ENCODE measurements at places on chromosomes 7 and 10.

GRCh38 chr10:117609095-117609795 lies 66.7 kb downstream of the EMX2 start:
- DNase-seq: peak; percentile 27

GRCh38 chr10:87750001-87750671 lies 67.9 kb downstream of the ATAD1 start:
- no peak for DNase-seq

- DNase-seq: no peak
Observed at GRCh38 chr7:29019387-29019786, 61.3 kb upstream of the TRIL start.

DNA sequence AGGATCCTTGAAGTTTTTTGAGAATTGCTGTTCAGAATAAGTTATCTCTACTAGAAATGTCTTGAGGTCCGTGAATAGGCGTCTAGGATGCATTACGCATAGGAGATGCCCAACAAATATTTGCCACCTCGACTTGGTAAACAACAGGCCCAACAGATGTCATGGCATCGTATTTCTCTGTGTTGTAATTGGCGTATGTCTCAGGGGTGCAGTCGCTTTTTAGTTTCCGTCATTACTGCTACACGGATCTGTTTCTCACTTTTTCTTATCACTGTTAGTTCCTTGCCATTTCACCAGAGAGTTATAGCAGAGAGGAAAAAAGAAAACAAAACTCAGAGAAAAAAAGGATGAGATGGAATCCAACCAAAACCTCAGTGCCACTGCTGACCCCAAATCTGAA lies 73.0 kb upstream of the SFMBT2 start:
- DNase-seq: no peak

DNA sequence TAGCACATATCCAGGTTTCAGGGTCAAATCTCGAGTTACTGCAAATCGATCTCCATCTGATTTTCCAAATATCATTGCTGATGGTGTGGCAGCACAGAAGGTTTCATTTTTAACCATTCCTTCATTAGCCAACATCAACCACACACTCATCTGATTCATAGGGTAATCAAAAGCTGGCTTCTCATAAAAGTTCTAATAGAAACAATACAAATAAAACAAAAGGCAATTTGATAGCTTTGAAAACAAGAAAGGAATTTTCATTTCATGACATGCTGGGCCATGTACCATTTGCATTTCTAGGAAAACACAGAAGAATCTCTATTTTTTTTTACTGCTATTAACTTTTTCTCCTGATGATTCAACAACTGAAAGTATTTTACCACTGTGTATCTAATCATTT lies 147.7 kb upstream of the SLC26A5 start:
- no peak for DNase-seq

GRCh38 chr10:65798133-65798532 lies 1127.7 kb upstream of the LRRTM3 start:
- DNase-seq: no peak

DNA sequence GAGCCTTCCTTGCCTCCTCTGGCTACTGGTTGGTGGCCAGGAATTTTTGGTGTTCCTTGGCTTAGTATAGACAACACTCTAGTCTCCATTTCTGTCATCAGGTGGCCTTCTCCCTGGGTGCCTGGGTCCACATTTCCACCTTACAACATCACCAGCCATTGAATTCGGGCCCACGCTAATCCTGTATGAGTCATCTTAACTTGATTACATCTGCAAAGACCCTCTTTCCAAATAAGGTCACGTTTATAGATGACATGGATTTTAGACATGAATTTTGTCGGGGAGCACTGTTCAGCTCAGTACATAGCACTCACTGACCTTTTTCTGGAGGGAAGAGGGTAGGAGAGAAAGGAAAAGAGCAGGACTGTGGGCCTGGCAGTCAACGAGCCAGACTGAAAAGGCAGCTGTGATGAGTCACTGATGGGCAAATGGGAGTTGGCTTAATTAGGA lies 39.4 kb downstream of the MMRN2 start:
- no peak for DNase-seq

- no peak for DNase-seq
Observed at GRCh38 chr10:44033008-44033407, 351.9 kb downstream of the CXCL12 start.

DNA sequence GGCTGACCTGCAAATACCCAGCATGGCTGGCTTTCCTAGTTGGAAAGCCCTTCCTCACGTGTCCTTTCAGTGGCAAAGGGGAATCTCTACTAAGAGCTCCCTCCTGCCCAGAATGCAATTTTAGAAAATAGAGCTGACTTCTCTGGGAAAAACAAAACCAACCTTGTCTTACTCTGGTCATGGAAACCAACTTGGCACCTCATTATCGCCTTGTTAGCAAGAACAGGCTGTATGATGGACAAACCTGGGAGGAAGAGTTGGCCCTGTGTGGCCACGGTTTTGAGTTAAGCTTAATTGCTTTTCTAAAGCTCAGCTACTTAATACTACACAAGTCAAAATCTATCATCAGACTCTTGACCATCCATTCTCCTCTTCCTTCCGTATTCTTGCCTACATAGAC lies 94.1 kb upstream of the PDCD4 start:
- no peak for DNase-seq

GRCh38 chr7:47611045-47611511 lies 29.2 kb upstream of the TNS3 start:
- no peak for DNase-seq

- DNase-seq: no peak
Observed at GRCh38 chr10:97074256-97075145, 111.3 kb downstream of the SLIT1 start.

DNA sequence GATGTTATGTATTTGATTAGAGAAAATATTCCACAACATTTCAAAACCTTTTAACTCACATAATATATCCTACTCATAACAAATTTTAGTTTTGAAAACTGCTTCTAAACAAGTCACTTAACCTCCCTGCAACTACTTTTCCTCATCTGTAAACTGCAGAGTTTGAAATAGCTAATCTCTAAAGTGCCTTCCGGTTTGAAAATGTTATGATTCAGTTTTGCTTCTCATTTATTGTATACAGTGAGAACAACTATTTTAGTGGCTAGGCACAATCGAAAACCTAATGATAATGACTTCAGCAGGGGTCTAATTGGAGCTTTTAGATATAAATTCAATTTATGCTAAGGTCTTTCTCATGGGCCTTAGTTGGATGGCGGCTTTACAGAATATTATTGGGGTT lies 30.7 kb upstream of the TEX47 start:
- DNase-seq: no peak

DNA sequence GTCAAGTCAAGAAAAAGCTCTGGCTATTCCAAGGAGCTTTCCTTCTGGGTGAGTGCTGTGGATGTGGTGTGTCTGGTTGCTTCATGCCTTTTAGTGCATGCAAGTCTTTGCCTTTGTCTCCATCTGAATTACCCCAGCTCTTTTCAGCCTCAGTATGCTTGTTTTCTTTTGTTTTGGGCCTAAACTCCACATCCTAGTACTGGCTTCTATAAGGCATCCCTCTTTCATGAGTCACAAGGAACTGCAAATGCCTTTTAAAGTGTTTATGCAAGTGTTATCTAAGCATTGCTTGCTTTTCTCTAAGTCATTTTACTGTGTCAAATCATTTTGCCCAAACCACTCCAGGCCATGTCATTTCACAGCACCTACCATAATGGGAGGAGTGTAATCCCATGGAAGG lies 132.1 kb downstream of the PLCE1 start:
- DNase-seq: no peak

DNA sequence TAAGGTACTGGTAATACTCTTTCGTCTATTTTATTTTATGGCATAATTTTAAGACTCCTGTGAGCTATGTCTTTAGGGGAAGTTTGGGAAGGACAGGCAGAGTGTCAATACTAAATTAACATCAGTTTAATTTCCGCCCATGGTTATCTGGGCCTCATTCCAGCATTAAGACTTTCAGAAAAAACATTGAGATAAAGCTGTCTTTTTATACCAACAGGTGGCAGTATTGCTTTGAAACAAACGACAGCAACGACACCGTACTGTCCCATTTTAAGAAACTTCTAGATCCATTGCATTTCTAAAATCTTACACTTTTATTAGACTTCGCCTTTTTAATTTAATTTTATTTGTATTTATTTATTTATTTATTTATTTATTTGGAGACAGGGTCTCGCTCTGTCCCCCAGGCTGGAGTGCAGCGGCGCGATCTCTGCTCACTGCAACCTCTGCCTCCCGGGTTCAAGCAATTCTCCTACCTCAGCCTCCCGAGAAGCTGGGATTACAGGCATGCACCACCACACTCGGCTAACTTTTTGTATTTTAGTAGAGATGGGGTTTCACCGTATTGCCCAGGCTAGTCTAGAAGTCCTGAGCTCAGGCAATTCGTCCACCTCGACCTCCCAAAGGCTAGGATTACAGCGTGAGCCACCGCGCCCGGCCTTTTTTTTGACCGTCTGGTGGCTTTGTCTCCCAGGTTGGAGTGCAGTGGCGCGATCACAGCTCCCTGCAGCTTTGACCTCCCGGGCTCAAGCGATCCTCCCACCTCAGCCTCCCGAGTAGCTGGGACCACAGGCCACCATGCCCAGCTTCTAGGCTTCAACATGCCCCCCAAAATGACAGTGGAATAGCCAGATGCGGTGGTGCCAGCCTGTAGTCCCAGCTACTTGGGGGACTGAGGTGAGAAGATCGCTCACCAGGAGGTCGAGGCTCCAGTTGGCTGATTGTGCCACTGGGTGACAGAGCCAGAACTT lies 78.7 kb upstream of the C1GALT1 start:
- DNase-seq: no peak

DNA sequence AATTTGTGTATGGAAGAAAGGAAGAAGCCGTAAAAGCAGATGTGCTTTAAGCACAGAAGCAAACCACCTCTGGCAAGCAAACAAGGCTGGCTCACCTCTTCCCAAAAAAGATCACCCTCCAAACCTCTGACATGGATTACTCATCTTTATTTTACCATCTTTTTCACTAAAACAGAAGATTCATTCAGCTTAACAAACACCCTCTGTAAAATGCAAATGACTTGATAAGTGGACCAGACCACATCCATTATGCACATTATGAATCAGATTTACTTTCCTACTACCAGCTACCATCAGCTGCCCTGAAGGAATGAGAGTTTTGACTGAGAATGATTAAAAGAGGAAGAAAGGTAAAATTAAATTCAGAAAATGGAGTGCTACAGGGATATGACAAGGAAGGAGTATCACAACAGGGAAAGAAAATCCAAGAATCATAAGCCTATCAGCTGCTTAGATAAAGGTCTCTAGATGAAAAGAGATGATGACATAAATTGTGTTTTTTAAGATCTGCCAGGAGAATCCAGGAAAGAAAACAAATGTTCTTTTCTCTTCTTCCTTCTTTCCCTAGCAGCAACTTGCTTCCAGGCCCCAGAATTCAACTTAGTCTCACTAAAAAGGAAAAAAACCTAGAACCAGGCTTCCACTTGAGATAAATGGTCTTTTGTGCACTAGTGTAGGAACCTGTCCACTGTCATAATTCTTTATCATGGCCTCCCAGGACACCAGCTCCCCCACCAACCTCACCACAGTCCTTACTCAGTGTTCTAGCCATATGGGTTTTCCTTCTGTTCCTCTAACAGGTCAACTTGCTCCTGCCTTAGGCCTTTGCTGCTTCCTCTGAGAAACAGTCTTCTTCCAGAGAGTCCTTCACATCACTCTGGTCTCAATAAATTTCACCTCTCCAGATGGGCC lies 47.4 kb downstream of the JAZF1 start:
- no peak for DNase-seq

DNA sequence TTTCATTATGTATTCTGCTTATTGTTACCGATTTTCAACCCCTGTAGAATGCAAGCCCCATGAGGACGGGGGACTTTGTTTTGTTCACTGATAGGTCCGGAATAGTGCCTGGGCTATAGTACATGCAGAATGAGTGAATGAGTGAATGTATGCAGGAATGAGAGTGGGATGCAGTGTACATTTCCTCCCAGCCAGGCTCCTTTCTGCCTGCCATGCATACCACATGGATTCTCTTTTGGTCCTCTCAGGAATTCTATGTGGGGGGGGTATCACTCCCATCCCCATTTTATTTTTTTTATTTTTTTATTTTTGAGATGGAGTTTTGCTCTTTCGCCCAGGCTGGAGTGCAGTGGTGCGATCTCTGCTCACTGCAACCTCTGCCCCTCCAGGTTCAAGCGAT lies 16.7 kb downstream of the TRIM56 start:
- no peak for DNase-seq

GRCh38 chr7:101636822-101637623 lies 7.9 kb upstream of the MYL10 start:
- no peak for DNase-seq

DNA sequence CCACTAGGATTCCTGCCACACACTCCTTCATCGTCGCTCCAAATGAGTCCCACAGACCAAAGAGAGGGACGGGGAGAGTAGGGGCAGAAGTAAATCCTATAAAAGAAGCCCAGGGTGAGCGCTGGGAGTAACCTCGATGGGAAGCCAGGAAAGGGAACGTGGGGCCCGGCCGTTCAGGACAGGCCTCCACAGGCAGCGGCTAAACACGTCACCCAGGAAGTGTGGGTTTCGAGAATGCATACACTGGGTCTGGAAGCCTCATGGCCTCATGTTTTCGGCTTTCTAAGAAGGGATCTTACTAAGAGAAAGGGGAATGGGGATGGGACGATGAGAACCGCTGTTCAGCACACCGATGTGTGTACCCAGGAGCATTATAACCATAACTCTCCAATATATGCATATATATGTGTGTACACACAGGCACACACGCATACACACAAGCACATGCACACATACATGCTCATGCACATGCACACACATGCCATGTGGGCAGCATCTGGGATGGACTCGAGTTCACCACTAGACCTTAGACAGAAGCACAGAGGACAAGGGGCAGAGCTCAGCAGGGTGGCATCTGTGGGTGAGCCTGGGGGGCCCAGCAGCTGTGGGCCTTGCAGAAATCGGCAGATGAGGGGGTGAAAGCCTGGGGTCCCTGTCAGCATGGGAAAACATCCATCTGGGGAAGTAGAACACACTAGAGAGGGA lies 14.8 kb upstream of the CNPY1 start:
- no peak for DNase-seq

- no peak for DNase-seq
Observed at GRCh38 chr7:2638224-2638991, 6.6 kb downstream of the TTYH3 start.

- DNase-seq: no peak
Observed at GRCh38 chr7:43244784-43245183, 132.3 kb downstream of the HECW1 start.

- DNase-seq: no peak
Observed at GRCh38 chr10:120402147-120402766, 54.8 kb upstream of the PLPP4 start.

DNA sequence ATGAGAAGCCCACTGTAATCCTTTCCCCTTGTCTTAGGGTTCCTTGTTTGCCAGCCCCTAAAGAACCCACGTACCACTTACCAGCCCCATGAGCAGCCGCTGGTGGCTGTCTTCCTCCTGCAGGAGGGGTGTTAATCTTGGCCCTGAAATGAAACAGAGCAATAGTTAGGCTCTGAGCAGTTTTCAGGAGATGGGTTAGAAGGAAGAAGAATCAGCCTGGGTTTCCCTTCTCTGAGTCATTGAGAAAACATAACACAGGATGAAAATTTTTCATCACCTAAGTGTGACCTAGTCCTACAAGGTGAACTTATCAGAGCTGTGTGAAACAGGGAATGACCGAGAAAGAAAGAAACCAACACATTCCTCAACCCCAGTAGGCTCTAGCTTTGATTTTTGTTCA lies 90.0 kb downstream of the GSAP start:
- DNase-seq: no peak

- DNase-seq: peak; percentile 68
Observed at GRCh38 chr7:105794741-105795729, 81.4 kb downstream of the ATXN7L1 start.

- no peak for DNase-seq
Observed at GRCh38 chr10:71128311-71128980, 83.9 kb upstream of the UNC5B start.
